ENCODE measurements at places on chromosomes 2 and 18. TPM values are rescaled to one million over a fixed set of nuclear protein-coding genes. Genes with fewer than 3 reads are reported as not detected.

- no peak for DNase-seq
Measured at GRCh38 chr18:60500960-60501359, 128.4 kb upstream of the MC4R start.

- no peak for DNase-seq
Measured at GRCh38 chr18:28650860-28651259, 473.9 kb upstream of the CDH2 start.

GRCh38 chr2:12033494-12033893, 287.1 kb downstream of the LPIN1 start:
- no peak for DNase-seq

ANKRD23 gene
- total RNA-seq: 10.6 TPM

EVA1A gene
- total RNA-seq: 0.97 TPM

ANKRD30B gene
- total RNA-seq: not detected

CFAP65 gene
- not detected for total RNA-seq

IHH gene
- not detected for total RNA-seq

GTF2A1L gene
- not detected for total RNA-seq

All from Right ventricle myocardium superior (tissue), 1 donor.